ENCODE measurements at places on chromosomes 6 and 20.

- ATAC-seq: no peak
Measured at GRCh38 chr6:157328108-157328692, 4.9 kb upstream of the TMEM242 start.

GRCh38 chr6:132020138-132020581 is 69.0 kb upstream of the CCN2 start:
- no peak for ATAC-seq

DNA sequence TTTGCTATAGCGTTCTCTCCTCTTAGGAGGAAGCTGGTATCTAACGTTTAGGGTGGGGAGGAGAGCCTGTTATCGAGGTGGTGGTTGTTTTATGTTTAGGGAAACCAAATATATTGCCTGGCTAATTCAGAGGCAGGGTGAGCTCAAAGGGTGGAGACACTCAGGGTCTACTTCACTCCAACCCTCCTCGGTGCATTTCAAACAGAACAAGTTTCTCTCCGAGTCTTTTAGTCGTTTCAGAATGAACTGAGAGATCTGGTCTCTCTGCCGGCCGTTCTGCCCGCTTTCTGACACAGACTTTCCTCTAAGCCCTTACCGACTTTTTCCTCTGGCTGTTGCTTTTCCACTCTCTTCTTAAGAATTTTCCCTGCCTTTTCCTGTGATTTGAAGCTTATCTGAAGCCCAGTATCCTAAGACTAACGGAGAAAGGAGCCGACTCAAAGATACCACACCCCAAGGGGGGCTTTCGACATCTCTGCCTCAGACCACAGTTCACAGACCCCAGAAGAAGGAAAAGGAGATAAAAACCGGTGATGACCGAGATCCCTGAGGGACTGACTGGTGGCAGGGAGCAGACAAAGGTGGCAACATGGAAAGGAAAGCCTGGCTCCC is 865 bp downstream of the STK38 start:
- peak; percentile 1 for ATAC-seq

DNA sequence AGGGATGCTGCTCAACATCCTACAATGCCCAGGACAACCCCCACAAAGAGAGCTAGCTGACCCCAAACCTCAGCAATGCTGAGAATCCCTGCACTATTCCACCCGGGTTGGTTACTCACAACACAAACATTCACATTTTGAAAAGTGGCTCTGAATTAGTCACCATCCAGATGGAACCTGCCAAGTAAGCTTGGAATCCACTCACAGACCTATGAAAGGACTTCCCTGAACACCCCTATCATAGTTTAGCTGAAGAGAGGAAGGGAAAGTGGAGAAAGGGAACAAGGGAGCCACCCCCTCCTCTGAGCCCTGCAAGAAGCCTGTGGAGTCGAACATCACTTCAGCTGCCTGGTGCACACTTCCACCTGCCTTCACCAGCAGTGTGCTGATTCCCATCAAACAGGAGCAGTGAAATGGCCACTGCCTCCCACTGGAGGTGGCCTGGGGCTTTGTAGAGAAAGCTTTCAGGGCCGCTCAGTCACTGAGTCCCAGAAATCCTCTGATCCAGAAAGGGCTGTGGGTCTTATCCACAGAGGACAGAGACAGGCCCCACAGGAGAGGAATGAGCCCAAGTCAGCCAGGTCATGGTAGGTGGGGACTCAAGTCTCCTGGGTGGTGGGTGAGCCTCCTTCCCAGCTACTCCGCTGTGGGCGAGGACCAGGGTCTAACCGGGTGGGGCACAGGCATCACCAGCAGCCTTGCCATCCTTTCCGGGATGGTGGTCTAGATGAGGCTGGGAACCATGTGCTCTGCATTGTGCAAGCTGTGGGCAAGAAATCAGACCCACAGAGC is 203.7 kb downstream of the SYNDIG1 start:
- ATAC-seq: no peak

GRCh38 chr20:61322151-61322865 is 70.2 kb downstream of the CDH4 start:
- ATAC-seq: no peak

- ATAC-seq: no peak
Measured at GRCh38 chr20:21208999-21209398, 83.1 kb downstream of the KIZ start.

DNA sequence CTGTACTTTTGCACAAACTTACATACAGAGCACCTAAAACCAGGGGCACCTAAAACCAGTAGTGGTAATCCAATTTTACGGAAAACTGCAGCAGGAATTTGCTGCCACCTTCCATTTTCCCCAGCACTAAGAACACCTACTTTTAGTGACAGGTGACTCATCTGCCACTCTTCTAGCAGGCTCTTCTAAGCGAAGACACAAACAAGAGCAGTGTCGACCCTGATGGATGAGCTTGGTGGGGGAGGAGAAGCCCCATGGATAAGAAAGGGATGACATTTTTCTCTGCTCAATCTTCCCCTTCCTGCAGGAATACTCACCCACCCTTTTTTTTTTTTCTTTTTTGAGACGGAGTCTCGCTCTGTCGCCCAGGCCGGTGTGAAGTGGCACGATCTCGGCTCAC is 116.9 kb downstream of the GMPR start:
- no peak for ATAC-seq

- ATAC-seq: no peak
Measured at GRCh38 chr6:155147958-155148663, 115.7 kb upstream of the CLDN20 start.

- no peak for ATAC-seq
Measured at GRCh38 chr6:116411284-116411623, 40.5 kb downstream of the DSE start.

DNA sequence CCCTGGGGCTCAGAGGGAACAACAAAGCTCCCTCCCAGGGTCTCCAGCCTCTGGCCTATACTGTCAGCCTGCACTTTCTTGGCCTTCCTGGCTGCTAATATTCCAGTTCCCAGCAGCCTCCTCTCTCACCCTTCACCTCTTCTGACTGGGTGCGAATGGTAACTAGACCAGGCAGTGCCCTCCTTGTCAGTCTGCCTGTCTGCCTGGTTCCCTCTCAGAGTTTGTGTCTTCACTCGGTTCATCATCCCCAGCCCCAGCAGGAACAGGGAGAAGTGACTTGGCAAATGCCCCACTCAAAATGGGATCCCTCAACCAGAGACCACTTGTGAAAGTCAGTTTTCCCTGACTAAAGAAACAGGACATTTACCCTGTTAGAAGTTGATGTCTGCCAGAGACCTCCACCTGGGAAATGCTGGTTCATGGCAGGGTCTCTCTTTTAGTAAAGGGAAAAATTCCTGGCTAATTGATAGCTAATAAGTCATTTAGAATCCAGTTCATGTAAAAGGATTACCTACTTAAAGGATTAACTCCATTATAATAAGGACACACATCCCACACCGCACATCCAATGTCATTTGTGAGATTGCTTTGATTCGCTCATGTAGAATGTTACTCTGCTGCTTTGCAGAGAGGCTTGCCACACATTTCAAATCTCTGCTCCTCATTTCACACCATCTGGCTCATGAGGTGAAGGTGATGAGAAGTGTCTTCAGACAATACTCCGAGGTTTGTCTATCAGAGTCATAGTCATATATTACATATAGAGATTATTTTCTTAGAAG is 18.6 kb upstream of the MICB start:
- ATAC-seq: no peak

GRCh38 chr20:891058-891705 is 25.0 kb downstream of the ANGPT4 start:
- no peak for ATAC-seq

DNA sequence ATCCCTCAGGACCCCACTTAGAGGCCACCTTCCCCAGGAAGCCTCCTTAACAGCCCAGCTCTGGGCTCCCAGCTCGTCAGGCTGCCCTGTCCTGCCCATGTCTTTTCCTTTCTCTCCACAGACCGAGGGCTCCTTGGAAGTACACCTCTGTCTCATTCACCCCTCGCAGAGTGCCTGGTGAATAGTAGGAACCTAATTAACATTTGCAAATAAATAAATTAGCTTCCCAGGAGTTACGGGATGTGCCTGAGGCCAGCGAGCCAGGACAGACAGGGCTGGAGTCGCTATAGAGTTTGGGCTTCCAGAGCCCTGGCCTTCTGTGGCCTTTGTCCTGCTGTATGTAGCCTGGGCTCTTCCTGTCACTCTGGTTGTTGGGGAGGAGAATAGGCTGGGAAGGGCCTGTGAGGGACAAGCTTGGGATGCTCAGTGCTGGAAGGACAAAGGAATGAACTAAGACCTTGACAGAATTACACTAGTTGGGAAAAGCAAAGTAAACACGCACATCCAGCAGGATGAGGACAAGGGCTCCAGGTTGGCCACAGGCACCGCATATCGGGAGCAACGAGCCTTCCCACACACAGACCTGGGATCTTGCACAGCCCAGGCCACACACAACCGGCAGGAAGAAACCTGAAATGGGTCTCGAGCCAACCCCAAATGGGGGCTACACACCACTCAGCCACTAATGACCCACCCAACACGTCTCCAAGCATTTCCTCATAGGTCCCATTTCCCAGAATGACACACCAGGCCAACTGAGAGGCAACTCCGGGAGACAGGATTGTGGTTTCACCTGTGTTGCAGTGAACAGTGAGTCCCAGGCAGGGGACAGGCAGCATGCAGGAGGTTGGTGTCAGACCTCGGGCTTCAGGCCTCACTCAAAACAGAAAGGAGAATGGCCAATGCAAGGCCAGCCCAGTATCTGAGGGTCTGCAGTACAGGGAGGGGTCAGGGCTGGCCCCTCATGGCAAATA is 9.7 kb downstream of the MAP1LC3A start:
- no peak for ATAC-seq

- ATAC-seq: no peak
Measured at GRCh38 chr20:50659975-50660670, 31.2 kb downstream of the RIPOR3 start.
